Stimulated activated CD4-positive, alpha-beta T cell treated with anti-CD3 and anti-CD28 coated beads, Interleukin-2, amount 100 ng/mL, for 24 hours (primary cell): ENCODE measurements at places on chromosomes 7 and 10.
A peak's percentile ranks its signal among the peaks of the same experiment; 100 is the strongest.

GRCh38 chr10:89275383-89275782, 23.8 kb upstream of the LIPA start:
- no peak for DNase-seq

- DNase-seq: no peak
Observed at GRCh38 chr10:103884681-103885139, 29.3 kb upstream of the SH3PXD2A start.

DNA sequence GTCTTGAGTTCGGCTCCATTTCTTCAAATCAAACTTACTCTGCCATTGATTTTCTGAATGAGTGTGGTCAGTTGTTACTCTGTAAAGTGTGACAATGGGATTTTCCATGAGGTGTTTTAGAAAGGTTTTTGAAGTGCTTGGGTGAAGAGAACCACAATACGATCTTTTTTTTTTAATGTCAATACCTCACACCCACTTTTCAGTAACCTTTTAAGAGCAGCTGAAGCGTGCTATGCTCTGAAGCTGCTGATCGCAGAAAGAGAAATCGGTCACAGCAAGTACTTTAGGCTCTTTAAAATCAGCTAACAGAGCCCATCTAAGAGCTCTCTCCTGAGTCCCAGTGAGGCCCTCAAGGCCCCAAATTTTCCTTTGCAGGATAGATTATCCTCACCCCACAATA, 34.4 kb upstream of the YAE1 start:
- DNase-seq: no peak

DNA sequence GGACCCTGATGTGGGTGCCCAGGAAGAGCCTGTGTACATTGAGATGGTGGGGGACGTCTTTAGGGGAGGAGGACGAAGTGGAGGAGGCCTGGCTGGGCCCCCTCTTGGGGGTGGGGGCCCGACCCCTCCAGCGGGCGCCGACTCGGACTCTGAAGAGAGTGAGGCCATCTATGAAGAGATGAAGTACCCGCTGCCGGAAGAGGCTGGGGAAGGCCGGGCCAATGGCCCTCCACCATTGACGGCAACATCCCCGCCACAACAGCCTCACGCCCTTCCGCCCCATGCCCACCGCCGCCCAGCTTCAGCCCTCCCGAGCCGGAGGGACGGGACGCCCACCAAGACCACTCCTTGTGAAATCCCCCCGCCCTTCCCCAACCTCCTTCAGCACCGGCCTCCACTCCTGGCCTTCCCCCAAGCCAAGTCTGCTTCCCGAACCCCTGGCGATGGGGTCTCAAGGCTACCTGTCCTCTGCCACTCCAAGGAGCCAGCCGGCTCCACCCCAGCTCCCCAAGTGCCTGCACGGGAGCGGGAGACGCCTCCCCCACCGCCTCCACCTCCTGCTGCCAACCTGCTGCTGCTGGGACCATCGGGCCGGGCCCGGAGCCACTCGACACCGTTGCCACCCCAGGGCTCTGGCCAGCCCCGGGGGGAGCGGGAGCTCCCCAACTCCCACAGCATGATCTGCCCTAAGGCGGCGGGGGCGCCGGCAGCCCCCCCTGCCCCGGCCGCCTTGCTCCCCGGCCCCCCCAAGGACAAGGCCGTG, 4.8 kb downstream of the NYAP1 start:
- DNase-seq: no peak

GRCh38 chr10:37854626-37855025, 2.8 kb downstream of the ZNF248 start:
- DNase-seq: no peak

- no peak for DNase-seq
Observed at GRCh38 chr7:55157764-55158105, 138.9 kb downstream of the EGFR start.

GRCh38 chr10:89591111-89591795, 53.8 kb downstream of the PANK1 start:
- no peak for DNase-seq

- DNase-seq: no peak
Observed at GRCh38 chr7:123303926-123304325, 104.2 kb upstream of the SLC13A1 start.

- no peak for DNase-seq
Observed at GRCh38 chr10:5776136-5776880, 36.9 kb downstream of the GDI2 start.

DNA sequence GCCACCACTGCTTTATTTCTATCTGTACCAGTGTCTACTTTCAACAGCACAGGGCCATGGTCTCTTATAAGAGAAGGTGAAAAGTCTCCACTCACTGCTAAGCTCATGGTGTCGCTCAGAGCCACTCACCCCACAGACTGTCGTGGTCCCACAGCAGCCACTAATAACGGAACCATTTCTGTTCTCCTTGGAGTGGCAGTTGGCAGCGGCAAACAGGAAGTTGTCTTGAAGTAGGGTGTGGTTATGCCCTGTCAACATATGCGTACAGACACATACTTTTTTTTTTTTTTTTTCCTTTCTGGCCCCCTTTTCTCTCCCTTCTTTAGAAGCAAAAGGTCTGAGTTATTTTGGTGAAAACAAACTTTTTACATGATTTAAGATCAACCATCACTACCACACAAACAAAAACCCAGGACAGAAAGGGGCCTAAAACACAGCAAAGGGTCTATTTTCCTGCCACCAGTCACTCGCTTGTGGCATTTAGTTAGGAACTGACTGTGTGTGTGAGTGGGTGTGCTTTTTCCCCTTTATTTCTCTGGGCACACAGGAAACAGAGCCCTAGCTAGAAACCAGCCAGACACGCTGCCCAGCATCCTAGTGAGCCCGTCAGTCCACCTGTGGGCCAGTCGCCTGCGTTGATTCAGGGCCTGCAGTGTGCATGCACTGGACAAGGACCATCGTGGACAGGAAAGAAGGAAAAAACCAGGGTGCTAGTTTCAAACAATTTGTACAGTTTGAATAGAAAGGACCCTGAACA, 96.7 kb upstream of the EFCAB10 start:
- peak; percentile 56 for DNase-seq

DNA sequence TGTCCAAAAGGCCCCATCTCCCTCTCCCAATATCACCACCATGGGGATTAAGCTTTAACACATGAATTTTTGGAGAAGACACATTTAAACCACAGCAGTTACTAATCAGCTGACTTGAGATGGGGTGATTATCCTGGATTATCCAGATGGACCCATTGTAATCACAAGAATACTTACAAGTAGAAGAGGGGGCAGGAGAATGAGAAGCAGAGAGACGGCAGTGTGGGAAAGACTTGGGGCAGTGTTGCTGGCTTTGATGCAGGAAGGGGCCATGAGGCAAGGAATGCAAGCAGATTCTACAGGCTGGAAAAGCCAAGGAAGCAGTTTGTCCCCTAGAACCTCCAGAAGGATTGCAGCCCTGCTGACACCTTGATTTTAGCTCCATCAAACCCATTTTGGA, 30.7 kb upstream of the INMT start:
- DNase-seq: no peak

GRCh38 chr10:129877773-129878371, 86.2 kb downstream of the EBF3 start:
- peak; percentile 47 for DNase-seq

DNA sequence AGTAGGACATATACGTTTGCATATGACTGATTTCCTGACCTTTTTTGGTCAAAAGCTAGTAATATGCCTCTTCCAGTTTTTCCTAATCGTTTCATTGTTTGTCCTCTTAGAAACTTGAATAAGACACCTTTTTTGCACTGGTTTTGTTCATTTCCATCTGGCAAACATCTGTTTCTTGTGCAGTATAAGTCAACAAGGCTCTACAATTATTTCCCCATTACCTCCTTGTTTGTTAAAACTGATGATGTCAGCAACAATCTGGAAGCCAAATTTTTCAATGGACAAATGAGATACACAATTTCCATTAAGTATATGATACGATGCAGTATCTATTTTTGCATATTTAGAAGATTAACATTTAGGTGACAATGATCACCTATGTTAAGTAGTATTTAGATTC, 148.8 kb downstream of the NRBF2 start:
- no peak for DNase-seq

DNA sequence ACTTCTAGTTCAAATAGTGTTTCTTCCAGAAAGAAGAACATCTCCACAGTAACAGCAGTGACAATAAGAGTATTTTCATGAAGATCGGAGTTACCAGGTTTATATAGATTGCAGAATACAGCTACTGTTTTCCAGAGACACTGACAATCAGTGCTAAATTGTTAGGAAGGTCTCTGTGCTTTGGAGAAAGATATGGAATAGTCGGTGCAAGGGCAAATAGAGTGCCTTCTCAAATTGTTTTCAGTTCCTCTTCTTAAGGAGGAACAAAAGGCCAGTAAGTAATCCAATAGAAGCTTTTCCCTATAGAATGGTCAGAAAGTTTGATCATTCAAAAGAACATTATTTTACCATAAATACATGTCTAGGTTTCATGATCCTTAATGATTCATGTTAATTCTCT, 2.6 kb upstream of the KIAA1217 start:
- no peak for DNase-seq

DNA sequence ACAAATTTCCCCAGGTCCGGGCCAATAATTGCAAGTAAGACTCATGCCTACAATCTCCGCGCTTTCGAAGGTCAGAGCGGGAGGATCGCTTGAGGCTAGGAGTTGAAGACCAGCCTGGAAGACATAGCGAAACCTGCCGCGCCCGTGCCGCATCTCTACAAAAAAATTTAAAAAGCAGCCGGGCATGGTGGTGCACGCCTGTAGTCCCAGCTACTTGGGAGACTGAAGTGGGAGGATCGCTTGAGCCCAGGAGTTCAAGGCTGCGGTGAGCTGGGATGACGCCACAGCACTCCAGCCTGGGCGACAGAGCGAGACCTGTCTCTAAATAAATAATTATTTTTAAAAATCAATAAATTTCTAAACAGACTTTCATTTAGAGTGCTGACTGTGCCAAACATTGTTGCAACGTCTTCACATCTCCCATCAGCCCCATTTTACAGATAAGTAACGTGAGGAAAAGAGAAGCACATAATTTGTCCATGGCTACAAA, 494 bp upstream of the CFAP43 start:
- DNase-seq: no peak

DNA sequence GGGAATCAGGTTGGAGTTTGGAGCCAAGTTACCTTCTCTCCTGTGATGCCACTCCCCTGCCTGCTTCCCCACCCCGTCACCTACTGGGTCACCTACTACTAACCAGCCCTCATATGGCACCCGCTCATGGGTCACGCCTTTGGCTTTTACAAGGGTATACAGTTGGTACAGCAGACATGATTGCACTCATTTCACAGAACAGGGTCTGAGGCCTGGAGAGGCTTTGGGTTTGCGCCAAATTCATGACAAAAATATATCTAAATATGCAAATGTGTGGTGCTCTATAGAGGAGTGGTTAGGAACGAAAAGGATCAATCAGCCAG, 10.7 kb downstream of the CRYGN start:
- DNase-seq: no peak

- no peak for DNase-seq
Observed at GRCh38 chr10:34713875-34714274, 101.2 kb downstream of the PARD3 start.

- no peak for DNase-seq
Observed at GRCh38 chr7:46696741-46697140, 775.7 kb upstream of the IGFBP3 start.

DNA sequence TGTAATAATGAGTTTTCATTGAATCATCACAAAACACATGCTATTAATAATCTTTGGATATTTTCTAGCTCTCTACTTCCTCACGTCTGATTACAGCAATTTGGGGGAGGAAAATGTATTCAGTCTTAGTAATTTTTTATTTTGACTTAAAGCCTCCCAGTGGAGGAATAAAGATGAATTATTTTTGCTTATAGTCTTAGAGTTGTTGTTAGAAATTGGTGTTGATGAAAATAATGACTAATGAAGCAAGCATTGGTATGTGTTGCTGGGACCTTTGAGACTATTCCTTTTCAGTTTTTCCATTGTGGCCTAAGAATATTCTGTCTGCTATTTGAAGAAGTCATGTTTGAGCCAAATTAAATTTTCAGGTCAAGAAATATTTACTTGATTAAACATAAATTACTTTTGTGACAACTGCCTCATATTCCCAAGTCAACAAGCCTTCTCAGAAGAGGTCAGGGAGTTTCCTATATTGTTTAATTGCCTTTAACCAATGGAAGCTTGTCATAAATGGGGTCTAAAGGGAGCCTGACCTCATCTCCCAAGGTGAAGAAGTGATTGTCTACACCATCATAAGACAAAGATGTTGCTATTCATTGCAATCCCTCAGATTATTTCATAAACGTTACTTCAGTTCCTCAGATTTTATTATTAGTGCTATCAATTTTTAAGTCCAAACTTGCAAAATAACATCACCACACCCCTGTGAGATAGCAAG, 90.0 kb downstream of the ST7 start:
- no peak for DNase-seq

- DNase-seq: no peak
Observed at GRCh38 chr10:104323760-104324201, 14.5 kb downstream of the ITPRIP start.

GRCh38 chr7:8923164-8923806, 489.9 kb downstream of the NXPH1 start:
- DNase-seq: no peak

- DNase-seq: no peak
Observed at GRCh38 chr7:142519079-142520078, 229.9 kb upstream of the PRSS1 start.

- no peak for DNase-seq
Observed at GRCh38 chr10:48774416-48775205, 89.9 kb downstream of the WDFY4 start.

DNA sequence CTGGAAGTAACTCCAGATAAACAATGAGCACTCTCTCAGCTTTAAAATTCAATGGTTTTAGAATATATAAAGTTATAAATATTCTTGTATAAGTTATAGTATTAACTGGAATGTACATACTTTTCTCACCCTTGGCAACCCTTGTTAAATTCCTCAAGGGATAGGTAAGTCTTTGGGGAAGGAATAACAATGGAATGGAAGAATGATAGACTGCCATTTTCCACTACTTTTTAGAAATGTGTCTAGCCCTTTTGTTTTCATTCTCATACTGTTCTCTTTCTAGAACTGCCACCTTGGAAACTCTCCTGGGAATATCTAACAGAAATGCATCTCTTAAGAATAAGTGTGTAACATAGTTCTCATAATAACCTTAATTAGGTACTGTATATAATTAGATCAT, 8.3 kb downstream of the KIF5B start:
- DNase-seq: no peak

GRCh38 chr10:58436071-58436470, 50.9 kb downstream of the TFAM start:
- no peak for DNase-seq

GRCh38 chr7:77648742-77649338, 47.4 kb upstream of the RSBN1L start:
- no peak for DNase-seq

DNA sequence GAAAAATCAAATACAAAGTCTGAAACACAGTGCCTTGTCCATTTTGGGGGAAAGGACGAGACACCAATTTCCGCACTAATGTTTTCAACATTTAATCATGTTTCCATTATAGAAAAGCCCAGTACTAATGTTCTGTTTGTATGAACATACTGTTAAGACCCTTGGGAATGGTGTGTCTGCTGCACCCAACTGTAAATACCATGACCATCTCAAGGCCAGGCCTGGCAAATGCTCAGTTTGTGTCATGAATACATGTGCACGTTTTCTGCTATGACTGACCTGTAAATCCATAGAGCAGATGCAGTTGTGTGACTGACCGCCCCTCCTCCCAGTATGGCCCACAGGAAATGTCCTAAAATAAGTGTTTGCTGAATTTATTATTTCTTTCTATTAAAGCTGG, 270.0 kb downstream of the TNS3 start:
- no peak for DNase-seq
